ENCODE measurements at places on chromosomes 12 and 14.

- peak; percentile 48 for DNase-seq
These were observed 51.6 kb downstream of the PLEKHG3 start for GRCh38 chr14:64755781-64756221.

- no peak for DNase-seq
These were observed 98.9 kb upstream of the HMGA2 start for GRCh38 chr12:65725376-65725775.

DNA sequence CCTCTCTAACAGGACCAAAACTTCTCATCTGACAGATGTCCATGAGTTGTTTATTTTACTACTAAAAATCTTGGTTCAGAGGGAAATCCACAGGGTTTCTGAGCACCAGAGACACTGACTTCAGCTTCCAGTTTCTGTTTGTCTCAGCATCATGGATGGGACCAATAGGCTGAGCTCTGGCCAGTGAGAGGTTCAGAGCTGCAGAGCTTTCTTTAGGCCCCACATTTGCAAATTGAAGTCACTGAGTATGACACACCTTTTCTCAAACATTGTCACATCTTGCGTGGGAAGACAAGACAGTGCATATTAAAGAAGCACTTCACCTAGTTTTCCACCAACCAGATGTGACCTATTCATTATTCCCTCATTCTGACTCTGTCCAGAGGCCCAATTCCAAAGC, 45.2 kb downstream of the RDH12 start:
- DNase-seq: peak; percentile 47

- DNase-seq: no peak
These were observed 74.6 kb downstream of the PPP2R5C start for GRCh38 chr14:101836135-101836534.

DNA sequence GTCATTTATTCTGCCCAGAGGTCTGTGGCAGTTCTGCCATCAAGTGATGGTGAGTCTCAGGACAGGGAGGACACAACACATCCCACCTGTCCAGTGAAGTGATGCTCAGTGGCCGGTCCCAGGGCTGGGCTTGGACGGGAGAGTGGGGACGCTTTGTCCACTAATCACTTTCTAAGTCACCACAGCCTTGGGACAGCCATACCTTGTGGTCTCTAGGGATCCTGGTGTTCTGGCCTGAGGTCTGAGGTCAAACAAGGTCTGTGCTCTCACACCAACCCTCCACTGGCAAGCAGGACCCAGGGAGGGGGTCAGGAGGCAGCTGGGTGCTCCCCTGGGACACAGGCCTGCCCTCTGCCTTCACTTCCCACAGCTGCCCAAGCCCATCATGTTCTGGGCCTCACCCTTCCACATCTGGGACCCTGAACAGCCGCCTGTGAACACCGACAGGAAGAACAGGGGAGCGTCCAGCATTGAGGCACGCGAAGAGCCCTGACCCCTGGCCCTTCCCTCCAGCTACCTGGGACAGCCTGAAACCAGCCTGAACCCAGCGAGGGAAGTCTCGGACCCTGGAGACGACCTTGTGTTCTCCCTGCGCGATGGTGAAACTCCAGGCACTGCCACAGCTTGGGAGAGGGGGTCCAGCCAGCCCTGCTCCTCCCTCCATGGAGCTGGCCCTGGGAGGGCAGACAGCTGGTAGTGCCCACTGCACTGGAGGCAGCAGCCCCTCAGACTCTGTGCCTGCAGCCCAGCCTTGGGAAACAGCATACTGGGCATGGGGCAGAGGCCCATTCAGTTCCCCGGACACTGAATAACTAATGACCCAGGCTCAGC, 19.7 kb upstream of the GPR132 start:
- no peak for DNase-seq

DNA sequence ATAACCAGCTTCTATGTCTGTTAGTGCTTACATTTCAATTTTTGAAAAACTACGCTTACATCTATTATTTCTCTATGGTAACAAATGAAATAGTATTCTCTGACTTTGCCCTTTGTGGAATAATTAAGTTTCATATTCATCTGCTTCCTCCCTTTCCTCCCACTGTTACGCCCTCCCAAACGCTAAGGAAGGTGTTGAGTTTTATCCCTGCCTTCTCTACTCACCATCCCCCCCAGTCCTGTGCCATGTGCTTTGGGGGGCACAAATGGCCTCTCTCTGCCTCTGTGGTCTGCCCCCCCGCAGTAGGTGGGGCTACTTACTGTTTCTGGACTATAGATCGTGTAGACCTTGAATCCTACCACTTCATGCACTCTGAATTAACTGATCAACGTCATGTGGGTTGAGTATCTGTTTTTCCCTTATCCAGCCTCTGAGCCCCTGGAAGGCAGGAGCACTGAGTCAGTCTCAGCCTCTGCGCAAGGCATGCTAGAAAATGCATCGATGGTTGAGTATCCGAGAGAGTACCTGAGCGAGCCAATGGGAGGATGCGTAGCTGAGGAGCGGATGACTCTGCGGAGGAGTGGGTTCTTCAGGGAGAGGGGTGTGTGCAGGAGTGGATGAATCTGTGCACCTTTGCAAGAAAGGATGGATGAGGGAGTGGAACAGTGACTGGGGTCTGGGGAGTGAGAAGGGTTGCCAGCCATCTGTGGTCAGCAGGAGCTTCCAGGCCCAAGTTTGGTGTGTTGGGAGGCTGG, 114.5 kb upstream of the RTL1 start:
- no peak for DNase-seq

DNA sequence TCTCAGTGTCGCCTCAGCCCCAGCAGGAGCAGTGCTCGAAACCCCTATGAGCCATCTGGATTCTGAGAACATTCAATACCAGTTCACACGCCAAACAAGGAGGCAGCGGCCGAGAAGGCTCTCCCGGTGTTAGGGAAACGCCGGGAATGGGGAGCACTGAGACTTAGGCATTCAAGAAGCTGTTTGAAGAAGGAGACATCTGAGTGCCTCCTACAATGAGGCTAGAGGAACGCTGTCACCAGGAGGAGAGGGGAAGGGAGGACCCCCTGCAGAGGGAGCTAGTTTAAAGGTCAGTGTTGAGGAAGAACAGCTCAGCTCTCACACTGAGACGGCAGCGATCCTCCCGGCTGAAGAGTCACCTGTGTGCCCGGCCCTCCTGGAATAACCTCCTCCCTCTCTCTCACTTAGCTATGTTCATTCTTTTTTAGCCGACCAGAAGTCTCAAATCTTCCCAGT, 69.9 kb downstream of the SERPINA3 start:
- DNase-seq: no peak

- peak; percentile 39 for DNase-seq
These were observed 71.3 kb downstream of the PTHLH start for GRCh38 chr12:27900920-27901879.

GRCh38 chr14:95445676-95446075, 70.8 kb downstream of the SYNE3 start:
- no peak for DNase-seq

DNA sequence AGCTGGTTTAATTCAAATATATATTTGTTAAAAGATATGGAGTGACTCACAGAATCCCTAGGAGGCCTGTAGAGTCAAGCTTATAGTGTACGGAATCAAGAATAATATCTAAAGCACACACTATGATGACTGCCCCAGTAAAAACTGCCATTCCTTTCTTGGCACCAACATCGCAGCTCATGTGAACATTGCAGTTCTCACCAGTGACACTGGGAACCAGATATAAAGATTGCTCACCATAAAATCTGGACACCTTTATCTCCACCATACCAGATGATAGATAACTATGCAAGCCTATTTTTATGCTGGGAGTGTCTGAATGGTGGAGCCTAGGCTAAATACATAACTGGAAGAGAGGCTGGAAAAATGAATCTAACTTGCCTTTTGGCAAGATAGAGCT, 463.9 kb upstream of the TBX3 start:
- no peak for DNase-seq

DNA sequence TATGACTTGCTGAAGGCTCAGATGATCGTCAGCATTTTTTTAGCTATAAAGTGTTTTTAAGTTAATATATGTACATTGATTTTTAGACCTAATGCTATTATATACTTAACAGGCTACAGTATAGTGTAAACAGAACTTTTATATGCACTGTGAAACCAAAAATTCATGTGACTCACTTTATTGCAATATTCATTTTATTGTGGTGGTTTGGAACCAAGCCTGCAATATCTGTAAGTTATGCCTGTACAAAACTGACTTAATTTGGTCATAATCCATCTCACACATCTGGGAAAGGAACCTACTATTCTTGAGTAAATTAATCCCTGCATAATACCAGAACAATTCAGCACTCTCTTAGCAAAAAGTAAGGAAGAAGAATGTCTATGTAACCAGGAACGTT, 390.7 kb downstream of the SYT1 start:
- no peak for DNase-seq

DNA sequence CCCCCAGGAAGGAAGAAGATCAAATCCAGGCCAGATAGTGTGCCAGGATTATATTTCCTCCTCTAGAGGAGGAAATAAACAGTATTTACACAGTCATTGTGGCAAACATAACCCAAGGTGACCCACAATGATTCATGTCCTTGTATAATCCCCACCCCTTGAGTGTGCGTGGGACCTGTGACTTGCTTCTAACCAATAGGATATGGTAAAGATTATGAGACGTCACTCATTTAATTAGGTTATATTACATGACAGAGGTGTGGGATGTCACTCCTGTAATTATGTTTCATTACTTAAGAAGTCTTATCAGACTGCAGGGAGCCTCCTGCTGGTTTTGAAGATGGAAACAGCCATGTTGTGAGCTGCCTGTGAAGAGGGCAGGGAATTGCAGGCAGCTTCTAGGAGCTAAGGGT, 12.2 kb upstream of the CATSPERB start:
- no peak for DNase-seq

DNA sequence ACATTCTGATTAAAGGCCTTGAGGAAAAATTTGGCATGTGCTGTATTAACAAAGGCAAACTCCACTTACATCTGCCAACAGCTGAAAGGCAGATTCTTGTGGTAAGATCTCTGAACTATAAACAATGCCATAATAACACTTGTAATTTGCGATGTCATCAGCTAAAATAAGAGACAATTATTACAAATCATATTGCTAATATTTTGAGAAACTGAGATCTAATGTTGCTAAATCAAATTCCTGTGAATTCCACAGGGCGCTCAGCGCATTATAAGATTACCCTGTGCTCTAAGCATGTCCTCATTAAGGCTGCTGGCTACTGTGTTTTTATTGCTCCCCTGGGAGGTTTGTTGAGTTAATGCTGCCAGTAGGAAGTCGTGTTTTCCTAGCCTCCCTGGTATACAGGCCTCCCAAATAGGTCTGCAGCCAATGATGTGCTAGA, 244.8 kb downstream of the DACT1 start:
- no peak for DNase-seq

DNA sequence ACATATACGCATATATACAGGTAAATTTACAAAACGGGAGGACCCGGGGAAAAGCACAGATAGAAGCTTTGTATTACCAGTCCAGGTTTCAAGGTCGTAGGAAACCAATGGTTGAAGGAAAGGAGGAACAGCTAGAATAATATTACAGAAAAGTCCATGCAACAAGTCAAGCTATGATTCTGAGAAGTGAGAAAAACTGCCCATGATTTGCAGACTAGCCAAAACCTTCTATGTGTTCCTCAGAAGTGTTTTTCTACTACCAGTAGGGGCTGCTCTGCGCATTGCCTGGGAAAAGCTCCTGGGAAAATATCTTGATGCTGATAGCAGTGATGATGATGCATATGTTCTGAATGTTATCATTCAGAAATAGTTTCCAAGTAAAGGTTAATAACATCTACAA, 2.2 kb downstream of the PDZRN4 start:
- no peak for DNase-seq

DNA sequence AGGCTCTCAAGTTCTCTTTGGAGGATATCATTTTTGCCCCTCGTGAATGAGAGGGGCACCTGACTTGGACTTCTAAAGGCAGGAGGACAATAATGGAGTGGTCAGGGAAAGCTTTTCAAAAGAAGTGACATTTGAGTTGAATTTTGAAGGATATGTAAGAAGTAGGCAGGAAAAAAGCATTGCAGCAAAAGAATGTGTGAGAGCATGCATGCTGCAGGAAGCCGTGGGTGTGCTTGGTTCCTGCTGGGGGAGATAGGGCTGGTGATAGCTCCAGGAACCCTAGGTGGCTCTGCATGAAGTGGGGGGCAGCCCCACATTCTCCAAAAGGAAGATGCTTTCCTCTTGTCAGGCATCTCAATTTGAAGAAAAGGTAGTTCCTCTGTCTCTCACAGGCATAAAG, 23.1 kb downstream of the ACVR1B start:
- DNase-seq: no peak

- DNase-seq: no peak
These were observed 890 bp downstream of the SPTLC2 start for GRCh38 chr14:77615361-77616132.

GRCh38 chr12:19245106-19245505, 115.6 kb downstream of the PLEKHA5 start:
- no peak for DNase-seq

- no peak for DNase-seq
These were observed 41.9 kb upstream of the PAWR start for GRCh38 chr12:79732638-79733037.

- no peak for DNase-seq
These were observed 1.4 kb upstream of the SOX5 start for GRCh38 chr12:23950775-23951451.

- DNase-seq: no peak
These were observed 218.1 kb upstream of the RTL1 start for GRCh38 chr14:101121508-101122139.

DNA sequence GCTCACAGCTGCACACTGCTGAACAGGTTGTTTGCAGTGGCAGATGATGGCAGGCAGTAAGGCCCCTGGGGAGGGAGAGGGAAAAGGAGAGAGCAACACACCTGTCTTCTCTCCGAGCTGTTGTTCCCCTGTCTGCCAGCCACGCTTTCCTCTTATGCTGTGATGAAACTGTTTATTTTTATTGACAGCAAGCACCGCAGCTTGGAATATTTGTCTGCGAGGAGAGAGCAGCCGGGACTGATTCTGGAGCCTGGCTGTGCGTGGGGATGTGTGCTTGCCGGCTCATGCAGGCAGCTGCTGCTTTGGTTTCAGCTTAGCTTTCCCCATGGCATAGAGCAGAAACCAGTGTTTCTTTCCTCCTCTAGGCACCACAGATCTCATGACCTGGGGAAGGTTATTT, 58.7 kb upstream of the KCNA5 start:
- DNase-seq: no peak

DNA sequence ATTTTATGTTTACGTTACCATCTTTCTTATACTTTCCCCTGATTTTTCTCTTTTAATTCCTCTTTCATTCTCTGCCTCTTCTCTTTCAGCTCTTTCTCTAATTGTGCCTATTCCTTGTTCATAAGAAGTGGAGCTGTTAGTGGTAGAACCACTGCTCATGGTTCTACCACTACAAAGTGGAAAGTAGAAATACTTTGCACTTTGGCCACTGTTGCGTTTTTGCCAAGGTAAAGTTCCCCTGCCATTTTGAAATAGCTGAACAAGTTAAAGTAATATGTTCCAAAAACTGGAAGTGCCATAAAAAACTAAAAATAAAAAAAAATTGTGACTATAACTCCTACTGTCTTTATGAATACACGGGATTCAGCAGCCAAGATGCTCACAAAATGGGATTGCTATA, 130.6 kb downstream of the MON2 start:
- DNase-seq: no peak

GRCh38 chr14:79279645-79280597, 931.4 kb downstream of the DIO2 start:
- no peak for DNase-seq

GRCh38 chr12:31732926-31733548, 4.2 kb upstream of the AMN1 start:
- peak; percentile 79 for DNase-seq

- no peak for DNase-seq
These were observed 138.2 kb upstream of the TSPAN8 start for GRCh38 chr12:71295953-71296352.

GRCh38 chr14:69118305-69118704, 34.6 kb downstream of the DCAF5 start:
- no peak for DNase-seq
